ENCODE measurements at places on chromosomes 16 and 17.

GRCh38 chr16:72969146-72969545 is 78.8 kb downstream of the ZFHX3 start:
- DNase-seq = no peak

DNA sequence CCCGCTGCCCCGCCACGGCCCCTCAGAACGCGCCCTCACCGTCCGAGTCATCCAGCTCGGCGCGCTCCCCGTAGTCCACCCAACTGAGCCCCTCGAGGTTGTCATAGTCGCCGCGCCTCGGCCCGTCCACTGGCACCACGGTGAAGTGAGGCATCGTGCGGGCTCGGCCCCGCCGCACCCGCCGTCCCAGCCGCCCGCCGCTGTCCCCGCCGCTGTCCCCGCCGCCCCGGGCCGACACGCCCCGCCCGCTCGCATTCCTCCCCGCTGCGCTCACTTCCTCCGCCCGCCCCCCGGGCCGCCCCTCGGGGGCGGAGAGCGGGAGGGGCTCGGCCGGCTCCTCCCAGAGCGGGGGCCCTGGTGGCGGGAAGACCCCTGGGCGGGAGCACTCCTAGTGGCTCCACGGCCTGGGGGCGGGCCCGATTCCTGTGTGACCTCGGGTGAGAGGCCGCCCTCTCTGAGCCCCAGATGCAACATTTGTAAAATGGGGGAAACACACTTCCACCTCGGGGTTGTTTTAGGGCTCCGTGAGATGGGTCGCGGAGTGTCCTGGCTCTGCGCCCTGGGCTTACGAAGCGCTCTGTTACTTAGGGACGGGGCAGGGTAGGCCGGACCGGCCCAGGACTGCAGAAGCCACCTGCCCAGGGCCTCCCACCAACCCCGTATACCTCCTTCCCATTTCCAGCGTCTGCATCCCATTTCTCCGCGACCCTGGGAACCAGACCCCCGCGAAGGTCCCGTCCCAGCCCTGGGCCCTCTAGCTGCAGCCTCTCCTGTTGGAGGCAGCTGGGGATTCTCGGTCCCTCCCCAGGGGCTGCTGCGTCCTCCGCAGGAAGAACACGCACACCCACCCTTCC is at the start of gene SLC12A4:
Gene SLC12A4, minus strand, starts transcription at position 238 of the 854 bp plus-strand sequence. Its CDS starts 84 bp downstream, at position 154.
- peak; percentile 87 for DNase-seq

- DNase-seq = no peak
Measured at GRCh38 chr16:56237451-56237930, 46.2 kb downstream of the GNAO1 start.

DNA sequence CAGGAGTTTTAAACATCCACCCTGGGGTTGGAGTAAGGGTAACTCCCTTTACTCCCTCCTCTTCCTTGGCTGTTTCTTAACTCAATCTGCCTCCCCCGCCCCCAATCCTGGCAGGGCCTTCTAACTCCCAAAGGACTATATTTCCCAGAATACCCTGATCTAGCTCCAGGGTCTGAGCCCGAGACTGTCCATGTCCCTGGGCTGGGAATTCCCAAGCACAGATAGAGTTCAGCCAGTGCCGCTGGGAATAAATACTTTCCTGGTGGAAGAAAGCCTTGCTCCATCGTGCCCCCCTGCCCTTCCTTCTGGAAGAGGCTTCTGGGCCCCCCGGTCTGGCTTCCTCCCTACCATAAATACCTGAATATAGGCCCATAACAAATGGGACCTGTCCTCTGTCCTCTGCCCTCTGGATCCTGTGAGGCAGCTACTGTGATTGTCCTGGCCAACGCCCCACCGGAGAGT is 10.2 kb downstream of the BAHCC1 start:
- no peak for DNase-seq

DNA sequence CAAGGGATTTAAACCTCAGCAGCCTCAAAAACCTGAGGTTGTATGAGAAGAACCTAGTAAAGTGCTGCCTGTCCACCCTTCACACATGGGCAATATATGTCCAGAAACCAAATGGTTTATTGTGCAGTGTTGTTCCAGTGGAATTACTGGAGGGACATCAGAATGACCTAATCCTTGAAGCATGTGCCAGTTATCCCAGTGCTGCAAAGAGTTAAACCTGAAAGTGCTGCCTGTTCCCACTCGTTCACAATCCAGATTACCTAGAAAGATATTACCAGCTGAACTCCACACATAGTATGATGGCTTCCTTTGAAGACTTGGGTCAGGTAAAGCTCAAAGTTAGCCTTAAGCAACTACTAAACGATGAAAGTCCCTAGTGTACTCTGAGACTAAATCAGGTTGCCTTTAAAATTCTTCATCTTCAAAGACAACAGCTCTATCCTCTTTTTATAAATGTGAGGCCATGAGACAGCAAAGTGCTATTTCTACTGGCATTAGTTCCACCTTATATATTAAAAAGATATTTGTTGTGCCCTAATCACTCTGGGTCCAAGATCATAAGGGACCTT is 133.1 kb downstream of the SNX11 start:
- DNase-seq = no peak

GRCh38 chr16:17793354-17793753 is 322.6 kb upstream of the XYLT1 start:
- no peak for DNase-seq

- no peak for DNase-seq
Measured at GRCh38 chr16:85645021-85645589, 32.0 kb downstream of the GSE1 start.

DNA sequence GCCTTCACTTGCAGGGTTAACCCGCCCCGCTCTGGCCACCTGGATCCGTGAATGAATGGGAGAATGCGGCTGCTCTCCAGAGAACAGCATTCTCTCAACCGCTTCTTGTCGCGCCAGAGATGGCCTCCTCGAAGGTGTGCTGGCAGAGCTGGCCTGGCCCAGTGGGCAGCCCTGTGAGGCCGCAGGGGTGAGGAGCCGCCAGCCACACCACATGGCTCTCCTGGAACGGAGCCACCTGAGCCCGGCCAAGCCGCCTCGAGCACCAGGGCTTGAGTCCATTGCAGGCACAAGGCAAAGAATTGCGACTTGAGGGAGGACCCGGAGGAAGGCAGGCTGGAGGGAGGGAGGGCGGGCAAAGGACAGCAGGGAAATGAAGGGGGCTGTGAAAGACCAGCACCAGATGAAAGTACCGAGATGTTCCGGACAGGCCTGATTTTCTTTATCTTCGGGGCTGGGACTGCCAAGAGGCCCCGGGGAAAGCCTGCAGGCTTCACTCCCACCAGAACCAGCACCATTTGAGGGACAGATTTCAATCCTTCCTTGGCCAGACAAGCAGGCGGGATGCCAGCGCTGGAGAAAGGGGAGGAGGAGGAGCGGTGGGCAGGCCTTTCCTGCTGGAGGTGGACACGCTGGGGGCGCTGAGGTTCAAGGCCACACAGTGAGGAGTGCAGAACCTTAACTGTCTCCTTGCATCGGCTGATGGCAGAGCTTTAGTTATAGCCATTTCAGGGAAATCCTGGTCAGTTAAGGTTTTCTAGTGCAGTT is 69.4 kb downstream of the MRC2 start:
- DNase-seq = no peak

GRCh38 chr16:67016681-67017420 is 12.1 kb upstream of the CBFB start:
- no peak for DNase-seq

- DNase-seq = peak; percentile 44
Measured at GRCh38 chr17:58587713-58588117, 73.3 kb upstream of the MTMR4 start.

DNA sequence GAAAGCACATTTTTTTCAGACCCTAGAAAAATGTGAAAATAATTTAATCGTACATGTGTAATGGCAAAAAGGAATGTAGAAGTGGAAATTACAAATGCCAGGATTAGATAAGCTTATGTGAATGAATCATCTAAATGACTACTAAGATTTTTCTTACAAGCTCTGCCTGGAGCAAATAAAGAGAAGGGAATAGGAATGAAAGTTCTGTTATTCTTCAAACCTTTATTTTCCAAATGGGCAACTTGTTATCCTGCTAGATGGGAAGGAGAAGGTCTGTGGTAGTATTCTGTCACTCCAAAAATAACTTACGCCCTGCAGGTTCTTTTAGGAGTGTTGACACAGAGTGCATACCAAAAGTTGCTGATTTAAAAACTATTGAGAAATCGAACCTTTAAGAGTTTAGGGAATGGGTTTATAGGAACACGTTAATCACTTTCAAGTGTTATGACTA is 9.7 kb downstream of the CTCF start:
- DNase-seq = no peak

GRCh38 chr17:48001197-48001596 is 30.3 kb downstream of the CDK5RAP3 start:
- DNase-seq = no peak

- no peak for DNase-seq
Measured at GRCh38 chr16:56614549-56614991, 6.2 kb downstream of the MT2A start.

DNA sequence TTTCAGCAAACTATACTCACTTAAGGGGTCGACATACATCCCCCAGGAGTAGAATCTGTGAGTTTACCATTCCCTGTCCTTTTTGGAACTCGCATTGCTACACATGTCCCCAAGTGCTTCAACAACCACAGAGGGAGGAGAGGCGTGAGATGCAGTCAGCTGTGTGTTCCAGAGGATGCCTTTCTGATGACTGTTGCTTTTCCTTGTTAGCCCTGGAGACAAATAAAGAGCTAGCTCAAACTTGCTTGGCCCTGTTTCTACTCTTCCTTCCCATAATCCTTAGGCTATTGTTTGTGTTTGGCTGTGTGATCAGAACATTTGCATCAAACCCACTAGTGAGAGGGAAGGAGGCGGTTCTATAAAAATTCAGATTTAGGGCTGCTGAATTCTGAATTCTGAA is 264.0 kb downstream of the ENGASE start:
- DNase-seq = no peak

- DNase-seq = no peak
Measured at GRCh38 chr16:17193566-17194100, 277.1 kb downstream of the XYLT1 start.

DNA sequence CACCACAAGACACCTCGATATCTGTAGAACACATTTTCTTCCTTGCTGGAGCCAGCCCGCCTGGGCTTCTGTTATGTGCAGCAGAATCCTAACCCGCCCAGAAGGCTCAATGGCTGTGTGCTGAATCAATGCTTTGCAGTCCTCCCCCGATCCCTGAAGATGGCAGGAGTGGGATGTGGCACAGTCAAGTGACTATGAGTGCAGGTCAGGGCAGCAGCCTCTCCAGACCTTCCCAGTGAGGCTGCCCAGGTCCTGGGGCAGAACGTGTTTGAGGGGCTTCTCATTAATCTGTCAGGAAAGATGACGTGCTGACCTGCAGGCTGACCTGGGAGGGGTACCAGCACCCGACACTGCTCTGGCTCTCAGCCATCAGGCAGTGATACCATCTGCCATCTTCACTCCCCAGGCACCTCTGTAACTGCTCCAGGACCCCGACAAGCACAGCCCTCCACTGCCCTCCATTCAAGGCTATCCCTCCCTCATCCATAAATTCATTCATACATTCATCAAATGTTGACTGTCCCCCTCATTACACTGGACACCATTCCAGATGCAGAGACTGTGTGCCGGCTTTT is 35.2 kb downstream of the LRRC75A start:
- DNase-seq = no peak

- no peak for DNase-seq
Measured at GRCh38 chr16:75495076-75495674, at the start of gene CHST6. Gene CHST6, minus strand, starts transcription at chr16:75495441. Its CDS starts 15,613 bp downstream, at chr16:75479828.
